ENCODE measurements at places on chromosomes 2 and 18. TPM values are rescaled to one million over a fixed set of nuclear protein-coding genes. Genes with fewer than 3 reads are reported as not detected.

GRCh38 chr18:51668607-51669006 is 471.1 kb upstream of the MEX3C start:
- H3K36me3 ChIP-seq: no peaks in the 10 kb centered on the region
- no peak for DNase-seq
- no peak overlapping the region for H3K4me3 ChIP-seq
- no peak overlapping the region for H3K27ac ChIP-seq
- no peaks in the 10 kb centered on the region for H3K4me1 ChIP-seq

DNA sequence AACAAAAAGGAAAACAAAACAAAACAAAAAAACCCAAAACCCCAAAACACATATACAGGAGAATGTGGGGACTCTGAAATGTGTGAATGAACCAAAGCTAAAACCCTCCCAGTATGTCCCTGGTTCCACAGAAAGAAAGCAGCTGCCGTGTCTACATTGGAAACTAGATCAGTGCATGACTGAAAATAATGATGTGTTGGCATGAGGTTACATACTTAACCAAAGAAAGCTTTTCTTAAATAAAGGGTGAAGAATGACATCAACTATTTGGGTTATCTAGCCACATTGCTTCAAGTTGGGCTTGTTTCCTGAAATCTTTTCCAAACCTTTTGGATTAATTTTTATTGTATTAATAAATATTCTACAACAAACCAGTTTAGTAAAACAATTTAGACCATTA is 91.9 kb upstream of the FN1 start:
- H3K4me1 ChIP-seq: peaks cover 48% of the 10 kb centered on the region
- H3K27me3 ChIP-seq: no peaks in the 10 kb centered on the region
- H3K4me3 ChIP-seq: no peak overlapping the region
- no peaks in the 10 kb centered on the region for H3K36me3 ChIP-seq
- peak overlapping the region; percentile 99 for H3K27ac ChIP-seq
- peak; percentile 94 for DNase-seq

- H3K27ac ChIP-seq: no peak overlapping the region
- no peaks in the 10 kb centered on the region for H3K27me3 ChIP-seq
- H3K4me1 ChIP-seq: no peaks in the 10 kb centered on the region
- H3K4me3 ChIP-seq: no peak overlapping the region
- peaks cover 12% of the 10 kb centered on the region for H3K36me3 ChIP-seq
These were observed 105.1 kb downstream of the TTC27 start for GRCh38 chr2:32732912-32733472.

DNA sequence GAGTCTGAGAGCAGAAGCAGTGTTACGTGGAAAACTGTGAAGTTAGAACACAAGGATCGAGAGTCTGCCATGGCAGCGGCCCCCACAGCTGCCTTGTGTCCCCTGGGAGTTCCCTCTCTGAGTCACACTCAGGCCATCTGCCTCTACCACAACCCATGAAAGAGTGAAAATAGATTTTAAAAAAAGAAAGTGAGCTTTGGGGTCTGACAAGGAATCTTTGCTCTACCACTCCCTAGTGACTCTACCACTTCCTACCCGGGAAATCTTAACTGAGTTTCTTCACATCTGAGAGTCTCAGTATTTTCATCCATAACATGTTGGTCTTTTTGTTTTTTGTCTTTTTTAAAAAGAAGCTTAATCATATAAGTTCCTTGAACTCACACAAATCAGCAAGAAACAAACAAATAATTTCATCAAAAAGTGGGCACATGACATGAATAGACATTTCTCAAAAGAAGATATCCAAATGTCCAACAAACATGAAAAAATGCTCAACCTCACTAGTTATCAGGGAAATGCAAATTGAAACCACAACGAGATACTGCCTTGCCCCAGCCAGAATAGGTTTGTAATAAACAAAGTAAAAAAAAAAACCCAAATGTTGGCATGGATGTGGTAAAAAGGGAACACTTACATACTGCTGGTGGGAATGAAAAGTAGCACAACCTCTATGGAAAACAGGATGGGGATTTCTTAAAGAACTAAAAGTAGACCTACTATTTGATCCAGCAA is 2.4 kb upstream of the MSGN1 start:
- no peaks in the 10 kb centered on the region for H3K27me3 ChIP-seq
- H3K4me3 ChIP-seq: no peak overlapping the region

DNA sequence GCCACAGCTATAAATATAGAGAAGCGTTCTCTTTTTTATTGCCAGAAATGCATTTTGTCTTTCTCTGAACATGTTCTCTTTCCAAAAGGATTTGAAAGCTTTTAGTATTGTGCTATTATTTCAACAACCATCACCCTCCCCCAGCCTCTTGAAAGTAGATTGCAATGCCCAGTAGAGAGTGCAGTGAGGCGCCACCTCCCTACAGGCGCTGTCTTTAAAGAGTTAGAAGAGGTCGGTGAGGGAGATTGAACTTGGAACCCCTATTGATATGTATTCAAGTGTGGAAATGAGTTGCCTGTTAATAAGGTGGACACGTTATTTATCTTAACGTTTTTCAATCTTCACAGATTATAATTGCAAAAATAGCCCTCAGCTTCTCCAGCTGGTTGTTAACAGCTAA is 360.3 kb downstream of the LRP1B start:
- peaks cover 15% of the 10 kb centered on the region for H3K4me1 ChIP-seq
- no peak overlapping the region for H3K4me3 ChIP-seq
- H3K27ac ChIP-seq: no peak overlapping the region
- H3K36me3 ChIP-seq: no peaks in the 10 kb centered on the region
- no peaks in the 10 kb centered on the region for H3K27me3 ChIP-seq

The SNX17 gene
- 86.6 TPM for total RNA-seq

DNA sequence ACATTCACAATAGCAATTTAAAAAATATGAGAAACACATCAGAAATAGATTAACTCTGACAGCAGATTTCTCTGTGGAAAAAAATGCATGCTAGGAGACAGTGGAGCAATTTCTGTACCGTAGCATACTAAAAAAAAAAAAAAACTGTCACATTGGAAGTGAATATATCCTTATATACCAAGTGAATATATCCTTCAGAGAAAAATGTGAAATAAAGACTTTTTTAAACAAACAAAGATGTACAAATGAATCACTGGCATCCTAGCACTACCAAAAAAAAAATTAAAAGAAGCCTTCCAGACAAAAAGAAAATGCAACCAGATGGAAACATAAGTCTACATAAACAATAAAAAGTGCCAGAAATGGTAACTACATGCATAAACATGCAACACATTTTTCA is 169.4 kb downstream of the NBAS start:
- no peak overlapping the region for H3K4me3 ChIP-seq
- peaks cover 7% of the 10 kb centered on the region for H3K36me3 ChIP-seq
- no peaks in the 10 kb centered on the region for H3K27me3 ChIP-seq
- no peak for DNase-seq

DNA sequence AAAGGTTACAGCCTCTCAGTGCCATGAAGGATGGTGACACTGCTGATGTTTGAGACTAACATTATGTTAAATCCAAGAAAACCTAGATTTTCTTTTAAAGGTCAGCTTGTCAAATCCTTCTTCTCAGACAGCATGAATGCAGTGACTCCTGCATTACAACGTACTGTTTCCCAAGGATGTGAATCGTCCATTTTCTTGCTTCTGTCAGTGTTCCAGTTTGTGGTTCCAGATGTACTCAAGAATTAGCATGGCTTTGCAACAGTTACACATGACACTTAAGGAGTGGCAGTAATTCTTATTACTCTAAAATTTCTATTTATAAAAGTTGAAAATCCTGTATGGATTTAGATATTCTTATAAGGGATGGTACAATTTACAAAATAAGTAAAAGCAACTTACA is 1.5 kb upstream of the TTC39C start:
- DNase-seq: no peak
- no peak overlapping the region for H3K27ac ChIP-seq
- no peak overlapping the region for H3K4me3 ChIP-seq
- H3K4me1 ChIP-seq: peaks cover 8% of the 10 kb centered on the region
- H3K27me3 ChIP-seq: peaks cover 30% of the 10 kb centered on the region

DNA sequence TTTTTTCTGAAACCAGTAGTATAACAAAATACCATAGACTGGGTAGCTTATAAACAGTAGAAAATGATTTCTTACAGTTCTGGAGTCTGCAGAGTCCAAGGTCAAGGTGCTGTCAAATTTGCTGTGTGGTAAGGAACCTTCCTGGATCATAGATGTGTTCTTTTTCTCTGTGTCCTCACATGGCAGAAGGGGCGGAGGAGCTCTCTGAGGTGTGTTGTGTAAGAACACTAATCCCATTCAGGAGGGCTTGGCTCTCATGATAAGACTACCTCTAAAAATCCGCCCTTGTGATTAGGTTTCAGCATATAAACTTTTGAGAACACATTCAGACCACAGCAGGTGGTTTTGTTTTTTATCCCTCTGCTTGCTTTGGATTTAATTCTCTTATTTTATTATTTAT is 25.7 kb downstream of the ANKRD62 start:
- no peaks in the 10 kb centered on the region for H3K36me3 ChIP-seq
- H3K27ac ChIP-seq: no peak overlapping the region
- peaks cover 7% of the 10 kb centered on the region for H3K27me3 ChIP-seq

DNA sequence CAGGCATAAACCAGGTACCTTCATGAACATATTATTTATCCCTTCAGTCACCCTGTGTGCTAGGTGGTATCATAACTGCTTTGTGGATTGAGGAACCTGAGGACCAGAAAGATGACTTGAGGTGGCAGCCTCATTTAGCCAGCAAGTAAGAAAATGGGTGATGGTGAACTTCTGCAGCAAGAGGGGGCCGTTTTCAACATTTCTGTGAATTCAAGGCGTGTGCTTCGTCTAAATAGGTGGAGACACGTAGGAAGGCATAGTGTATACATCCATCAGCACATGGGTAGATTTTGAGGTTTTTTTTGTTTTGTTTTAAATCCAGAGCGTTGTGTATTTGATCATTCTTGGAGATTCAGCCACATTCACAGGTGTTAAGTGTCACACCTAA is 118.7 kb downstream of the SPTBN1 start:
- peak overlapping the region; percentile 99 for H3K27ac ChIP-seq
- DNase-seq: no peak
- peaks cover 9% of the 10 kb centered on the region for H3K36me3 ChIP-seq
- H3K4me3 ChIP-seq: no peak overlapping the region
- H3K4me1 ChIP-seq: peaks cover 78% of the 10 kb centered on the region

- H3K27me3 ChIP-seq: no peaks in the 10 kb centered on the region
- H3K4me1 ChIP-seq: peaks cover 4% of the 10 kb centered on the region
These were observed 124.7 kb downstream of the RAPGEF4 start for GRCh38 chr2:172860336-172860707.

DNA sequence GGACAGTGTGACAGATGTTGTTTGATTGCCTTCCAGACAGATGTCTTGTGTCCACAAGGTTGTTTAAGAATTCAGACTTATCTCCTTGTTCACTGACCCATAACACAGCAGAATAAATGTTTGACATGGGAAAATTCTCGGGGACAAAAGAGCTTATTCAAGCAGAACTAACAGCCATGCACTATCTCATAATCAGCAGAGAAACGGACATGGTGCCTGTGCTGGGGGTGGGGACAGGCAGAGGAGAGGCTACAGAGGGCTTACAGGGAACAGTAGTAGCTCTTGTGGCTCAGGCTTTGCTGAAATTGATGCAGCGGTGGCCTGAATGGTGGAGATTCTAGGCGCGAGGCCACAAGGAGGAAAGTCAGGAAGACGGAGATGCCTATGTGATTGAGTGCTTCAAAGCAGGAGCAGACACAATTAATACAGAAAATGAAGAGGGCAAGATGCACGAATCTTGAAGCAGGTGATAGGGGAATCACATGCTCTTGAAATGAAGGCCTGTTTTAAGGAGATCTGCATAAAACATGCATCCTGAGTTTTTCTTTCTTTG is 62.0 kb upstream of the CAB39 start:
- H3K27me3 ChIP-seq: no peaks in the 10 kb centered on the region
- no peaks in the 10 kb centered on the region for H3K36me3 ChIP-seq
- no peak for DNase-seq
- peaks cover 2% of the 10 kb centered on the region for H3K4me1 ChIP-seq
- H3K27ac ChIP-seq: no peak overlapping the region

- H3K36me3 ChIP-seq: no peaks in the 10 kb centered on the region
- H3K4me1 ChIP-seq: peaks cover 10% of the 10 kb centered on the region
- H3K27ac ChIP-seq: no peak overlapping the region
- no peak for DNase-seq
These were observed 88.0 kb upstream of the RTN4 start for GRCh38 chr2:55138014-55138881.

The CKAP2L gene
- 2.1 TPM for total RNA-seq

- no peak overlapping the region for H3K27ac ChIP-seq
- no peak for DNase-seq
- H3K4me3 ChIP-seq: no peak overlapping the region
- no peaks in the 10 kb centered on the region for H3K36me3 ChIP-seq
These were observed 1.4 kb downstream of the TM4SF20 start for GRCh38 chr2:227377467-227378351.

The DNAJC5G gene
- not detected for total RNA-seq

- no peaks in the 10 kb centered on the region for H3K27me3 ChIP-seq
- H3K27ac ChIP-seq: no peak overlapping the region
- no peaks in the 10 kb centered on the region for H3K36me3 ChIP-seq
- DNase-seq: no peak
- peaks cover 21% of the 10 kb centered on the region for H3K4me1 ChIP-seq
These were observed 10.5 kb upstream of the LYPD1 start for GRCh38 chr2:132680544-132680943.

The HOXD3 gene
- total RNA-seq: not detected

The RBKS gene
- 1.6 TPM for total RNA-seq

DNA sequence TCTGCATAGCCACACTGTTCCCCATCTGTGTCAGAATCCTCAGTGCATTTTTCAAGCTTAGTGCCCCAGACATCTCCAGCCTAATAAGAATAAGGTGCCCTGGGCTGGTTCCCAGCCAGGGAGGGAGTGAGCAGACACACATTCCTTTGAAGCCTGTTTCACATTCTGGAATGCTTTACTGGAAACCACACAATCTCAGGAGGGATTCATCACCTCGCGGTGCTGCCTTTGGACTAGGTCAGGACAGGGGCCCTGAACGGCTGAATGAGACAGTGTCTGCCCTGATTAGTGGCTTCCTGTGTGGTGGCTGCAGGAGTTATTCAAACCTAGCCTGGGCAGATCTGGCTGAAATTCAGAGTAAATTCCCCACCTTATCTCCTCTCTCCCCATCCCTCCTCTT is 108.0 kb upstream of the LDAH start:
- peaks cover 5% of the 10 kb centered on the region for H3K4me1 ChIP-seq
- no peaks in the 10 kb centered on the region for H3K27me3 ChIP-seq
- H3K27ac ChIP-seq: no peak overlapping the region
- no peaks in the 10 kb centered on the region for H3K36me3 ChIP-seq
- DNase-seq: peak; percentile 73

The IL18R1 gene
- 2.4 TPM for total RNA-seq

The CFC1 gene
- not detected for total RNA-seq

DNA sequence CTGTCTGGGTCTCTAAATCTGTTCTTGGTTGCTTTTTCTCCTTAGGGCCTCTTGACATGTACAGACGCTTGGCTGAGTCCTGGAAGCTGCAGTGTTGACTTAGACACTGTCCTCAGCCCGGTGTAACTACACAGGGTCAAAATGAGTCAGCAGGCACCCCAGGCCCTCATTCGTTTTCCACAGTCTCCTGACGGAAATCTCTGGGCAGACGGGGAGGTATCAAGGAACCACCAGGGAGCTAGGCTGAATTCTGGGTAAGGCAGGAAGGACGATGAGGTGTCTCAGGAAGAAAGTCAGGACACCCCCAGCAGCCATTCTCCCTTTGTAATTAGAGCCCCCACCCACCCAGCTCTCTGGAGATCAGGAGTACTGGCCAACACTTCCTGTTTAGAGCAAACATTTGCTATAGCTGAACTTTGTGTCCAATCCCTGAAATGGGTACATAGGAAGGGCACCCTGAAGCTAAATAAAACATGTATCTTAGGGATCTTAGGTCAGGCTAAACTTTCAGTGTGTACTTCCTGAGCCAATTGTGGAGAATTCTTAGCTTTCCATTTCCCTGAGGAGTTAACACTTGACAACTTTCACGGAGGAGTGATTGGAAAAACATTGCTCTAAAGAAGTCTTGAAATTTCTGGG is 23.9 kb upstream of the EPAS1 start:
- peak; percentile 27 for DNase-seq
- peaks cover 35% of the 10 kb centered on the region for H3K4me1 ChIP-seq
- no peak overlapping the region for H3K27ac ChIP-seq
- H3K36me3 ChIP-seq: no peaks in the 10 kb centered on the region

The RAD51AP2 gene
- total RNA-seq: 0.10 TPM
